ENCODE measurements at places on chromosomes 2 and 18.
A peak's percentile ranks its signal among the peaks of the same experiment; 100 is the strongest.

- DNase-seq: no peak
These were observed 28.4 kb upstream of the SELENOI start for GRCh38 chr2:26317377-26318105.

DNA sequence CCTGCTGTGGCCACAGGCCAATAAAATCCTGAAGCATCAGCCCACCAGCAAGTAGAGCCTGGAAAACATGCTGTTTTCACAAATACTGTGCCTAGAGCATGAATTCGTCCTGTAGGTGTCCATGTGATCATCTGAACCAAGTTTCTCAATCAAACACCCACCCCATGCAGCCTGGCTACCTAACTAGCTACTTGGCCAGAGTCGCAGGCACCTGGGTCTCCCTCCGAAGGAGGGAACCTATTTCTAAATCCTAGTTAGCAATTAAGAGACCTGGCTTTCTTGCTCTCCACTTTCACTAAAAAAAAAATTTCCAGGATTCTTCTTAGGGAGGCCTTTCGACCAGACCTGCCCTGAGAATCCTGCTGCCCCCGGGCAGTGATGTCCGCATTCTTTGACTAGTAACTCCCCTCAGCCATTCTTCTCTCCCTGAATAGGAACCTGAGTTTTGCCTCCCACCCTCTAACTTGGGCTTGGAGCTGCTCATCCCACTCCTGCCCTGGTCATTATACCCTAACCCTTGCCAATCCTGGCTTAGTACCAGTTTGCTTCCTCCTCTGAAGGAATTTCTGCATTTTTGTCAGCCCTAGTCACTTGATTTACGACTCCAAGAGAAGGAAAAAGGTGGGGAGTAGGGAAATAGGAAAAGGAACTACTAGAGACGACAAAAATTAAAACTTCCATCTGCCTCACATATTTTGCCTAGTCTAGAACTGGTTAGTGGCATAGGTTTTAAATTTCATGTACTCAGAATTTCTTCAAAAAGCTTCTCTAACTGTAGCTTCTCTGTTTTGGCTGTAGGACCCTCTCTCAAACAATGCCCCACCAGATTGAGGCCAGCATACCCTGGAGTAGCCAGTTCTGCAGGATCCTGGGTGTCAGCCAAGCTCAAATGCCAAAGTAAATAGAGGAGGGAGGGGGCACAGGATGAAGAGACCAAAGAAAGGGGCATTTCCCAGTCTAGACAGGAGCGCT is 25.4 kb upstream of the TANK start:
- no peak for DNase-seq

GRCh38 chr2:174635776-174636404 is 38.3 kb upstream of the WIPF1 start:
- DNase-seq: no peak

GRCh38 chr18:61637905-61638595 is 254.8 kb downstream of the RNF152 start:
- DNase-seq: no peak

DNA sequence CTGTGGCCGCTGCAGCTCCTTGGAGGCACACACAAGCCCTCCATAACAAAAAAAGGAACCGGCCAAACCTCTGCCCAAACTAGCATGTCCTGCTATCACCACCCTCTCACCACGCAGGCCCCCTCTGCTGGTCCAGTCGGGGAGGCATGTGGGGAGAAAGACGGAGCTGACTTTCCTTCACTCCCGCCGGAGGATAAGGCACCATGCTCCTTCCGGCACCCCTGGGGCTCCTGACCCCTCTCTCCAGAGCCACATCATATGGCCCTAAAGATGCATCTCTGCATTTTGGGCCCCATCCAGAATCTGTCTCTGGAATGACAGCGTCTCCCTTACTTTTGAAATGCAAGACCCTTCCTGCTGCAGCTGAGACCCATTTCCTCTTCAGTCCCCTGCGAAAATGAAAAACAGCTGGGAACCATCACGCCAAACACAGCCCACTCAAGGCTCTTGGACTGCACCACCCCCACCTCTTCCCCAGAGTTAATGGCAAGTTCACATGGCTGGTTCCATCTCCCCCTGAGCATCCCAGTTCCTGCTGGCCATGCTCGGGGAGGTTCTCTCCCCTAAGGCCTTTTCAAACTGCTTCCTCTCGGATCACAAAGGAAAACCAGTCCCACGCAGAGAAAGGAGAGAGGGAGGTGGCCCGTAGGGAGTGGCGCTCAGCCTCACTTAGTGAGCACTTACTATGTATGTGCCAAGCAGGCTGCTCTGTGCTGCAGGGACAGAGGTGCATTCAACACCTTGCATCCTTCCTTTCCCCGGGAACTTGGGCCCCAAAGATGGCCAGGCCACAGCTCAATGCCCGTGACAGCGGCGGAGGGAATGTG is 35.2 kb upstream of the MLPH start:
- no peak for DNase-seq

DNA sequence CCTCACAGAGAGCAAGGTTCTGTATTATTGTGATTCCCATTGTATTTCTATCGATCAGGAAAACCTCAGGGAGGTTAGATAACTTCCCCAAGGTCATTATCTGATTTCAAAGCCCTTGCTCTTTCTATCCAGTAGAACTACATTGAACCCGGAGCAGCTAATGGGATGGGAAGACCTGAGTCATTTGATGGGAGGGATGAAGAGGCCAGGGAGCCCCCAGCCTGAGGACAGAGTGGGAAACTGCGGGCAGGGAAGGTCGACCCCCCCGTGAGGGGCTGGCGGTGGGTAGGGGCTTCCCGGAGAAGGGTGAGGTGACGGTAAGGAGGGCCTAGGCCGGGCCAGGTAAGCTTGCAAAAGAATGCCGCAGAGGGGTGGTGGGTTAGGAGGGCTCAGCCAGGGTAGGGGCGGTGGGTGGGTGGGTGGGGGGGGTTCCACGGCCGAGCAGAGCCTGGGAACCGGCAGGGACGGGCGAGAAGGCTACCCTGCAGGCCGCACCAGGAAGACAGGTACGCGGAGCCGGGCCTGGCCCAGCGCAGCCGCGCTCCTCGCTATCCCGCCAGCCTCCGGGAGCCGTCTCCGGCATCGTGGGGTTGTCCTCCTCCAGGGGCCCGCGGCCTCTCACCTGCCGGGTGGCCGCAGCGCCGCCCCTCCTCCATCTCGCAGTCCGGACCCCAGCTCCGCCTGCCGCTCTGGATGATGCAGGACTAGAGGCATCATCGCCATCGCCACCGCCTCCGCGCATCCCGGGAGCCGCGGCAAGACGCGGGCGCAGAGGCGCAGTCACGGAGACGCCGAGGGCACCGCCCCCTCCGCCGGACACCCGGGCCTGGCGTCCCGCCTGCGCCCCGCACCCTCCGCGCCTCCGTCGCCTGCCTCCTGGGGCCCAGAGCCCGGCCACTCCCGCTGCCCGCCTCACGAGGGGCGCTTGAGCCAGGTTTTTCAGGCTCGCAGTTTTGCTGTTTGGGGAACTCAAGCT is at the start of gene GPR75:
TSS of gene GPR75 (minus strand) at position 762 of the 976 bp plus-strand sequence. CDS start 5,211 bp downstream, outside the sequence.
- DNase-seq: peak; percentile 65

DNA sequence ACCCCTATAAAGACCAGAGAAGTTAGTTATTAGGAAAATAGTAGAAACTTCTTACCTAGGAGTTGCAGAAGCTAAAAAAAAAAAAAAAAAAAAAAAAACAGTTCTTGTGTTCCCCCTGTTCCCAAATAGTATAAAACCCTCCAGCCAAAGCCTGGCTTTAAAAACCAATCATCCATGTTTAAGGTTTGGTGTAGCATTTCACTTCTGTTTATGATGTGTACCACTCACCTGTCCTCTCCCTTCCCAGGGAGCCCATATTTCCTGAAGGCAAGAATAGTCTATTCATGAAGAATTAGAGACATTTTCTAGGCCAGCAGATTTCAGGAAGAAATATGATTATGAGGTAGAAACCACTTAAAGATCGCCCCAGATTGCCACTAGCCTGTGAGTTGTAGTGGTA is 273.6 kb downstream of the SETBP1 start:
- DNase-seq: no peak

DNA sequence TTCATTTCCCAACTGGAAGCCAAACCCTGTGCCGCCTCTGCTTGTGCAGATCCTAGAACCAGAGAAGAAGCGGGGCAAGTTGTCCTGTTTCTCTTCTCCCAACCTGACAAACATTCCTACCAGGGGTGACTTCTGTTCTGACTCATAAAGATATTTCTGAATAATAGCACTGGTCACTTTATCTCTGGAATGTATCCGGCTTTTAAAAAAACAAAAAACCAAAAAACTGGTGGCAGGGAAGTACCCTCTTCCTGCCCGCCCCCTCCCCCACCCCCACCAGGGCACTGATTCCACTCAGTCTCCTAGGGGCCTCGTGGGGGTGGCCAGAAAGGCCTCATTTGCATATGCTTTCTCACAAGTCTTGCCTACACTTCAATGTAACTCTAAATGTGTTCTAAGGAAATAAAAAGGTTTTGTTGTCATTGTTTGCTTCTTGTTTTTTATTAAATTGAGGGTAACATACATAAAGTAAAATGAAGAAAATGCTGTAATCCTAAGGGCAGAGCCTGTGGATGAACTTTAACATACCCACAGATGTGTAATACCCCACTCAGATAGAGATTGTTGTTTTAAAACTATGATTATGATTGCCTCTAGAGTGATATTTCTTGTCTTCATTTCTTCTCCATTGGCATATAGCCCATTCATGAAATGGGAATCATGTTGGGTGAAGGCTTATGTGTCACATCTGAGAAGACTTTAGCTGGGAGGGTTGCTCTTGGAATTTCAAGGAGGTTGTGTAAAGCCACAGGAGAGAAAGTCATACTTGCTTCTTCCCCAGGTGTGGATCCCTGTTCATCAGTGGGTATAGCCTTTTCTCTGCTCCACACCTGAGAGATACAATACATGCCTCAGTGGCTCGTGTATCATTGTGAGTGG is 5.3 kb upstream of the FOSL2 start:
- no peak for DNase-seq

GRCh38 chr2:157596992-157597681 is 31.5 kb downstream of the ACVR1C start:
- no peak for DNase-seq

GRCh38 chr2:227479865-227480475 is 8.0 kb downstream of the AGFG1 start:
- no peak for DNase-seq

DNA sequence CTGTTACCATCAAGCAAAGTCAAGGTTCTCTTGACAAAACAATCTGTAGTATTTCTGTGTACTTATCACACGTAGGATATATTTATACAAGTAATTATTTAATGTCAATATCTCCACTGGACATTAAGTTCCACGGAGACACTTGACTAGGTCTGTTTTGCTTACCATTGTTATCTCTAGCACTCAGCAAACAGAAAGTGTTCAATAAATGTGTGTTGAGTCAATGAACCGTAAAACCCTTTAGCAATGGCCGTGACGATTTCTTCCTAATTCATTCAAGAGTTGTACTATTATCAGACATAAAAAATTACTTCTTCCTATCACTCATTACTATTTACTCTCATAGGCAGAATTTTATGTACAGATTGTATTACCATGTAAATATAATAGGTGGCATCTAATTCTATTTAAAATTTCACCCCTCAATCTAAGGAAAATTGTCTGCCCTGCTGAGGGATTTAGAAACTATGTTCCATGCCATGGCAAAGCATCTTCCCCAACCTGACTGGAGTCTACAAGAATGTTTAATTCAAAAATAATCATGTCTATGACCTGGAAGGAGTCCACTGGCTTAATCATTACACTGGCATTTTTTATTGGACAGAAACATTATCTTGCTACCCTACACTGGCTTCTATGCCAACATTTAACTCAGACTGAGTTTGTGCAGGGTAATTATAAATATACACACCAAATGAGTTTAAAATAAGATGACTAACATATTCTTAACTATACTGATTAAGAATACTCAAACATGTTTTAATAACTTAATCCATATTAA is 301.9 kb downstream of the ZEB2 start:
- no peak for DNase-seq

- DNase-seq: no peak
These were observed 816.2 kb downstream of the NRXN1 start for GRCh38 chr2:50215736-50216135.

DNA sequence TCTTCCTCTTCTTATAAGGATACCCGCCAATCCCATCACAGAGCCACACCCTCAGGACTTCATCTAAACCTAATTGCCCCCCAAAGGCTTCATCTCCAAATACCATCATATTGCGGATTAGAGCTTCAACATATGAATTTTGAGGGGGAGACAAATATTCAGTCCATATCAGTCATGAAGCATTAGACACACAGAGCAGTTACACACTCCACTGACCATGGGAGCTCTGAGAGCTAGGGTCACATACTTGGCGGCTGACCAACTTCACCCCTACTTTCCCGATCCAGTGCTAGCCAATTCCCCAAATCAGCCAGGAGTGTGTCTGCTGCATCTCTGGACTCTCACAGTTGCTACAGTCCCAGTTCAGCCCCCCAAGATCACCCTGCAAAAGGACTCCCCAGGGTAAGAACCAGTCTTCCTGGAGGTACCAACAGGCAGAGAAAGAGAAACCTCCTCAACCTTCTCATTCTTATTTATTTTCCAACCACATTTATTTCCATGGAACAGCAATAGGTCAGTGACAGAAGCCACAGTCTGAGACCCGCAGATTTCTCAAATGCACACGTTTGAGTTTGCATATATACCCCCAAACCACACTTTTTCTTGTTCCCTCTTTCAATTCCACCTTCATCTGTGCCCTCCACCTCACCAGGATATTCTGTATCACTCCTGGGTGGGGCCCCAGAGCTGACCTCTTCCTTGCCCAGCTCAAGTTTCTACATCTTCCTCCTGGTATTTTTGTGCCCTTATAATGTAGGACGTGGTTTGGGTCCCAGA is 33.3 kb downstream of the SPP2 start:
- DNase-seq: no peak

- DNase-seq: no peak
These were observed 451.4 kb downstream of the TMX3 start for GRCh38 chr18:68263481-68263880.

DNA sequence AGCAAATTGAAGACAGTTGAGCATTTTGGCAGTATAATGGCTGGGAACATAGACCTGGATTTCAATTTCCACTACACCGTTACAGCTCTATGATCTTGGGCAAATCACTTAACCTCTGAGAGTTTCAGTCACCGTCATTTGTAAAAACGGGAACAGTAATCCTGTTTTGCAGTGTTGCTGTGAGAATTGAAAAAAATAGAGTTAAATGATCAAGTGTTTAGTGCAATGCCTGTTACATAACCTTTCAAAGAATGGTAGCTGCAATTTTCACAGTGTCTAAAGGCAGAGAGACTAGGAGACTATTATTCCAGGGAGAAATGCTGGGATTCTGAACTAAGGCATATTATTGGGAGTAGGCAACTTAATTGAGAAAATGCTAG is 2.0 kb downstream of the AGPS start:
- no peak for DNase-seq

- no peak for DNase-seq
These were observed 200.6 kb downstream of the RND3 start for GRCh38 chr2:150286730-150287362.

GRCh38 chr18:43277164-43277600 is at the start of gene SYT4:
TSS of gene SYT4 (minus strand) at chr18:43277490. CDS start at chr18:43277281, 209 bp downstream.
- no peak for DNase-seq

- DNase-seq: no peak
These were observed 117.9 kb downstream of the KCNH7 start for GRCh38 chr2:162720559-162721271.

DNA sequence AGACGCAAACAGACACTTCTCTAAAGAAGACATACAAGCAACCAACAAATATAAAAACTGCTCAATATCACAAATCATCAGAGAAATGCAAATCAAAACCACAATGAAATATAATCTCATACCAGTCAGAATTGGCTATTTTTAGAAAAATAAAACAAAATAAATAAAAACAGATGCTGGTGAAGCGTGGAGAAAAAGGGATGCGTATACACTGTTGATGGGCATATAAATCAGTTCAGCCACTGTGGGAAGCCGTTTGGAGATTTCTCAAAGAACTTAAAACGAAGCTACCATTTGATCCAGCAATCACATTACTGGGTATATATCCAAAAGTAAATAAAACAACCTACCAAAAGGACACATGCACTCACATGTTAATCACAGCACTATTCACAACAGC is 206.2 kb downstream of the HNMT start:
- no peak for DNase-seq

Measured in ascending aorta (tissue), 2 donors.